Thyroid gland (tissue), 4 donors: ENCODE measurements at places on chromosomes 16 and 17. TPM values are rescaled to one million over a fixed set of nuclear protein-coding genes. Genes with fewer than 3 reads are reported as not detected.

- H3K27ac ChIP-seq: no peak overlapping the region
- peaks cover 40% of the 10 kb centered on the region for H3K4me1 ChIP-seq
- H3K27me3 ChIP-seq: no peaks in the 10 kb centered on the region
- H3K36me3 ChIP-seq: peaks cover 7% of the 10 kb centered on the region
Measured at GRCh38 chr17:4945944-4946280, 2.4 kb downstream of the PFN1 start.

DNA sequence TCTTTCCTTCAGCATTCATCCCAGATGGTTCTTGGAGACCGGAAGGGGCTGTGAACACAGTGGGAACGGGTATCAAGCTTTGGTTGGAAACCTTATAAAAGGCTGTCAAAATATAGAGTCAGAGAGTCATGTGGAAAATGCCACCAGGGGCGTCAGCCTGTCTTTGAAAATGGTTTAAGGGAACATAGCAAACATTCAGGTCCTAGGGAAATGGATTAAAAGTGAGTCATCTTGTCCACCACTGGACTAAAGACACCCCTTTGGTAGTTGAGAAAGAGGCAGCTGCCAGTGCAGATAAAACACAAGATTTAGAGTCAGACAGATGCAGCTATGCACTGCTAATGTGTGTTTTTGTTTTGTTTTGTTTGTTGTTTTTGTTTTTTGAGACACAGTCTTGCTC, 47.8 kb upstream of the BCO1 start:
- no peaks in the 10 kb centered on the region for H3K27me3 ChIP-seq
- H3K4me1 ChIP-seq: no peaks in the 10 kb centered on the region
- H3K4me3 ChIP-seq: no peak overlapping the region
- H3K36me3 ChIP-seq: no peaks in the 10 kb centered on the region

DNA sequence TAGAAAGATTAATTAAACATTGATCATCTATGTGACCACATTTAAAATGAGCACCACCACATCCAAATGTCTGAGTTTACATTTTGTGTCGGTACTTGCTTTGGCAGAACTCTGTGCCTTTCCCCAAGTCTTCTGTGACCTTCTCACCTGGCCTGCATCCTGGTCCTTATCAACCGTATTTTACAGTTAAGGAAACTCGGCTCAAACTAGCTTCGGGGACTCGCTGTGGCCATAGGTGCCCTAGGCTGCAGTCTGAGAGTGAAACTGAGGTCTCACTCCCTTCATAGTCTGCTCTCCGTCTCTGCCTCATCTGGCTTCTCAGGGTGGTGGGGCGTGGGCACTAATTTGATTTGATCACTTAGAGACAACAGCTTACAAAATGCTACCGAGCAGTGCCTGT, 555.5 kb downstream of the WWOX start:
- H3K4me3 ChIP-seq: no peak overlapping the region
- DNase-seq: no peak
- H3K36me3 ChIP-seq: no peaks in the 10 kb centered on the region
- no peak overlapping the region for H3K27ac ChIP-seq
- H3K27me3 ChIP-seq: no peaks in the 10 kb centered on the region
- H3K4me1 ChIP-seq: no peaks in the 10 kb centered on the region

DNA sequence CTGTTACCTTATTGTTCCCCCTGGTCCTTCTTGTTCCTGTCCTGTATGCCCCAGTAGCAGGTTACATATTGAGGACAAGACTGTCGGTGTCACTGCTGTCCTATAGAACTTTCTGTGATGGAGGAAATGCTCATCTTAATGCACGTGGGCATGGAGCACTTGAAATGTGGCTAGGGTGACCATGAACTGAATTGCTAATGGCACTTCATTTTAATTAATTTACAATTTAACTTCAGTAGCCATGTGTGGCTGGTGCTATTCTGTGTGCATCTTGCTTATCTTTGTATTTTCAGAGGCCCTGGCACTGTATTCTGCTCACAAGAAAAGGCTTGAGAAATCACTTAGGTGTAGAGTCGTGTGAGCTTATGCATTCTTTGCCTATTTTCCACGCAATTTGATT, 125.2 kb downstream of the MSI2 start:
- no peak for DNase-seq
- no peaks in the 10 kb centered on the region for H3K27me3 ChIP-seq
- no peak overlapping the region for H3K4me3 ChIP-seq
- peaks cover 41% of the 10 kb centered on the region for H3K4me1 ChIP-seq
- H3K36me3 ChIP-seq: no peaks in the 10 kb centered on the region

GRCh38 chr17:27504188-27504995, 48.1 kb downstream of the KSR1 start:
- peak overlapping the region; percentile 90 for H3K27ac ChIP-seq
- peaks cover 53% of the 10 kb centered on the region for H3K4me1 ChIP-seq
- H3K27me3 ChIP-seq: no peaks in the 10 kb centered on the region
- H3K36me3 ChIP-seq: no peaks in the 10 kb centered on the region
- DNase-seq: peak; percentile 34
- H3K4me3 ChIP-seq: no peak overlapping the region

DNA sequence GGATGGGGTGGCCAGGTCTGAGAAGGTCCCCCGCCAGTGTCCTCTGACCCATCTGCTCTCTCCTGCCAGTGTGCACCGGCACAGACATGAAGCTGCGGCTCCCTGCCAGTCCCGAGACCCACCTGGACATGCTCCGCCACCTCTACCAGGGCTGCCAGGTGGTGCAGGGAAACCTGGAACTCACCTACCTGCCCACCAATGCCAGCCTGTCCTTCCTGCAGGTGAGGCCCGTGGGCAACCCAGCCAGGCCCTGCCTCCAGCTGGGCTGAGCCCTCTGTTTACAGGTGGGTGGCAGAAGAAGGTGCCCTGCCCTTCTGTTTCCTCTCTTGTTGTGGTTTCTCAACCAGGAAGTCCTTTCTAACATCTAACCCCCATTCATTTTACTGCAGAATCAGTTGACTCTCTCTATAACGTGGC, 7.1 kb downstream of the ERBB2 start:
- peak; percentile 51 for DNase-seq
- no peaks in the 10 kb centered on the region for H3K27me3 ChIP-seq
- peaks cover 19% of the 10 kb centered on the region for H3K36me3 ChIP-seq
- H3K27ac ChIP-seq: peak overlapping the region; percentile 90
- no peak overlapping the region for H3K4me3 ChIP-seq
- peaks cover 59% of the 10 kb centered on the region for H3K4me1 ChIP-seq

GRCh38 chr17:41864498-41864835, 756 bp downstream of the KLHL11 start:
- no peaks in the 10 kb centered on the region for H3K27me3 ChIP-seq
- no peak for DNase-seq
- H3K4me3 ChIP-seq: peak overlapping the region; percentile 92
- no peaks in the 10 kb centered on the region for H3K36me3 ChIP-seq

DNA sequence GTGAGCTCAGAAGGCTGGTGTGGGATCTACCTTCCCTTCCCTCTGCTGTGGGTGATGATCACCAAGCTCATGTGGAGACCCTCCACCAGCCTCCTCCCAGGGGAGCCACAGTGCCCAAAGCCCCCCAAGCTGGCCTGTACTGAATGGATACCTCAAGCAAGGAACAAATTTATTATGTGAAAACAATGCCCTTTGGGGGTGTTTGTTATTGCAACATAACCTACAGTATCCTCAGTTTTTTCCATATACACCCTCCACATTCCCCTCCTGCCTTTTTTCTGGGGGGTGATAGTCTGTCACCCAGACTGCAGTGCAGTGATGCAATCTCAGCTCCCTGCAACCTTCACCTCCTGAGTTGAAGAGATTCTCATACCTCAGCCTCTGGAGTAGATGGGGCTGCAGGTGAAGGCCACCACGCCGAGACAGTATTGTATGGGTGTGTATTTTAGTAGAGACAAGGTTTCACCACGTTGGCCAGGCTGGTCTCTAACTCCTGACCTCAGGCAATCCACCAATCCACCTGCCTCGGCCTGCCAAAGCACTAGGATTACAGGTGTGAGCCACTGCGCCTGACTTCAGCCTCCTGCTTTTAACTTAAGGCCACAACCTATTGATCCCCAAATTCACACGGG, 215.9 kb downstream of the CPPED1 start:
- no peak for DNase-seq
- no peaks in the 10 kb centered on the region for H3K27me3 ChIP-seq
- no peak overlapping the region for H3K4me3 ChIP-seq

DNA sequence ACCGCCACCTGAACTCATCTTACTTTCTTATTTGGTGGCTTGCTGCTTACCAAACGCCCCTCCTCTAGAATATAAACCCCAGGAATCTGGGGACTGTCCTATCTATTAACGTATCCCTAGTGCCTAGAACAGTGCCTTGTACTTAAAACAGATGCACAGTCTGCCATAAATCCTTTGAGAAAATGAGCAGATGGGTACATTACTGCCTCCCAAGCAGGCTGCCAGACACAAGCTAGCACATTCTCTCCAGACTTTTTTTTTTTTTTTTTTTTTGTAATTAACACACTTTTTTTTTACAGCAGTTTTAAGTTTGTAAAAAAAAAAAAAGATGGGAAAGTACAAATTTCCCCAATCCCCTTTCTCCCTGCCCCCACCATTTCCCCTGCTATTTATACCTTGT, 57.3 kb upstream of the RPL38 start:
- H3K4me1 ChIP-seq: no peaks in the 10 kb centered on the region
- H3K4me3 ChIP-seq: no peak overlapping the region
- no peaks in the 10 kb centered on the region for H3K36me3 ChIP-seq
- no peaks in the 10 kb centered on the region for H3K27me3 ChIP-seq

DNA sequence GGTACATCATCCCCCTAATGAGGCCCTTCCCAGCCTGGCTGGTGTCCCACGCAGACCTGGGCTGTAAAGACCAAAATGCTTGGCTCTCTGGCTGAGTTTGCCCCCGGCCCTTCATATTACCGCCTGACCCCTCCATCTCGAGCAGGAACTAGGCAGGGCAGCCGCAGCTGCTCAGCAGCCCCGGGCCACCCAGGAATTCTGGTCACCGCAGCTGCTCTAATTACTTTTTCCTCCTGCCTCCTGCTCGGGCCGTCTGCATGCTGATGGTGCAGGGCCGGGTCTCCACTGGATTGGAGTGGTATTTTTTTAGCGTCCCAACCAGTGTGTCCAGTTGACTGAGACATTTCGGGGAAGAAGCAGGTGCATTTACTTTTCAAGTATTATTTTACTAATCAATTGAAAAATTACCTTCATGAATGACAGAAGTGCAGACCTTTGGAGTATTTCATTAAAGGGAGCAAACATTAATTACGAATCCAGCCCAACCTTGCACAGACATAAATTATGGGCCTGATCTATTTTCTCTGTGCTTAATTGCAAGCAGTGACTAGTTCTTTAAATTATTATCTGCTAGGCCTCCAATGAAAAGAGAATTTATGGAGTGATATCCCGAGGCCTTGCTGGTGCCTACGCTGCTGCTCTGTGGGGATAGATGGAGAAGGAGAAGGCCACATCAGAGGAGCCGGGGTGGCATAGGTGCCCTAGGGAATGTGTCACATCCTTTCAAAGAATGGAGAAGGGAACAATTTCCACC, 176.2 kb downstream of the CYLD start:
- DNase-seq: no peak
- no peaks in the 10 kb centered on the region for H3K4me1 ChIP-seq
- H3K27me3 ChIP-seq: no peaks in the 10 kb centered on the region
- no peak overlapping the region for H3K4me3 ChIP-seq

- H3K27ac ChIP-seq: no peak overlapping the region
- DNase-seq: peak; percentile 8
- H3K4me3 ChIP-seq: no peak overlapping the region
- no peaks in the 10 kb centered on the region for H3K36me3 ChIP-seq
- no peaks in the 10 kb centered on the region for H3K27me3 ChIP-seq
Measured at GRCh38 chr17:20073055-20073979, 64.2 kb downstream of the SPECC1 start.

DNA sequence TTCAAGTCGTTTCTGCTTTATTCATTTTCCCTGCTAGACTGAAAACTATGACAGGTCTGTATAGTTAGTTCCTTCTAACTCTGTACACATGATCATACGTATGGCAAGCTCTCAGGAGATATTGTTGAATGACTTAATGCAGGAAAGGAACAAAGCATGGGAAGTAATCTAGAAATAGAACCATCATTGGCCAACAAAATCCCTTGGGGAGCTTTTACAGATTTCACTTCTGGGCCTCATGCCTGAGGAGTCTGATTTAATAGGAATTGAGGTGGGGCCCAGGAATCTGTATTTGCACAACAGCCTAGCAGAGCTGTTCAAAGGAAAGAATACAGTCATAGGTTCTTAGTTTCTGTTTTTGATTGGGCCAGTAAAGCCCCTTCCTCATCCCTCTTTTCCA, 229.2 kb downstream of the MAP2K6 start:
- H3K4me1 ChIP-seq: peaks cover 12% of the 10 kb centered on the region
- DNase-seq: no peak
- H3K36me3 ChIP-seq: no peaks in the 10 kb centered on the region
- no peak overlapping the region for H3K27ac ChIP-seq

GRCh38 chr16:81554979-81555378, 110.4 kb downstream of the CMIP start:
- peaks cover 17% of the 10 kb centered on the region for H3K4me1 ChIP-seq
- no peaks in the 10 kb centered on the region for H3K27me3 ChIP-seq
- no peak for DNase-seq
- no peak overlapping the region for H3K27ac ChIP-seq

GRCh38 chr16:11423315-11424117, 78.3 kb downstream of the RMI2 start:
- no peak for DNase-seq
- H3K4me1 ChIP-seq: no peaks in the 10 kb centered on the region

DNA sequence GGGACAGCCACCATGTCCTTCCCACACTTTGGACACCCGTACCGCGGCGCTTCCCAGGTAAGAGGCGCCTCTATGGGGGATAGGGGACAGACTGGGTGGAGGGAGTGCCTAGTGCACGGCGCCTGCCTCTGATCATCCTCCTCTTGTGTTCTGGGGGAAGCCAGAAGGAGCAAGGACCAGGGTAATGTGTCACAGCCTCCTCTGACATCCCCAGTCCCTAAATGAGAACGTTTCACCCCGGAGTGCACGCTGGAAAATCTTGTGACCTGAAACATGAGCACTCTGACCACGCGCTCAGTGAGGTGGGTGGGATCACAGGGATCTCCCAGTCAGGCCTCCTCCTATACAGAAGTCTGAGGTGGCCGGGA, 1.1 kb downstream of the IRX6 start:
- H3K4me1 ChIP-seq: peaks cover 8% of the 10 kb centered on the region
- no peak for DNase-seq
- H3K4me3 ChIP-seq: no peak overlapping the region
- H3K27ac ChIP-seq: no peak overlapping the region

DNA sequence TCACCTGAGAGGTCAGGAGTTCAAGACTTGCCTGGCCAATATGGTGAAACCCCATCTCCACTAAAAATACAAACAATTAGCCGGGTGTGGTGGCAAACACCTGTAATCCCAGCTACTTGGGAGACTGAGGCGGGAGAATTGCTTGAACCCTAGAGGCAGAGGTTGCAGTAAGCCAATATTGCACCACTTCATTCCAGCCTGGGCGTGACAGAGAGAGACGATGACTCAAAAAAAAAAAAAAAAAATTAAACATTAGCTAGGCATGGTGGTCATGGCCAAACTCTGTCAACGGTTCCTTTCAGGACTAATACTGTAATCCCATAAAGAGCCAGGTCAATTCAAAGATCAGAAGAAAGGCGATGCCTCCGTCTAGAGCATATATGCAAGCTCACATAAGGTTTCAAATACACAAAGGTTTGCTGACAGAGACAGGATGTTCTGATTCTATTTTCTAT, 2.4 kb downstream of the RNF157 start:
- H3K4me1 ChIP-seq: peaks cover 16% of the 10 kb centered on the region
- DNase-seq: no peak
- no peaks in the 10 kb centered on the region for H3K36me3 ChIP-seq
- no peak overlapping the region for H3K27ac ChIP-seq
- H3K4me3 ChIP-seq: no peak overlapping the region

Gene ATP1B2
- total RNA-seq: 0.40 TPM

Gene GDPD1
- 3.6 TPM for total RNA-seq

Gene CDH11
- 13.0 TPM for total RNA-seq

Gene CSH1
- total RNA-seq: not detected

Gene KCTD2
- 38.5 TPM for total RNA-seq

Gene CD300LB
- not detected for total RNA-seq

Gene ARL5C
- total RNA-seq: not detected

Gene OR1A1
- not detected for total RNA-seq

Gene ATP2C2
- 13.2 TPM for total RNA-seq

Gene TEKT5
- total RNA-seq: not detected

Gene TBC1D3G
- not detected for total RNA-seq
